ENCODE measurements at places on chromosomes 5 and 9.

DNA sequence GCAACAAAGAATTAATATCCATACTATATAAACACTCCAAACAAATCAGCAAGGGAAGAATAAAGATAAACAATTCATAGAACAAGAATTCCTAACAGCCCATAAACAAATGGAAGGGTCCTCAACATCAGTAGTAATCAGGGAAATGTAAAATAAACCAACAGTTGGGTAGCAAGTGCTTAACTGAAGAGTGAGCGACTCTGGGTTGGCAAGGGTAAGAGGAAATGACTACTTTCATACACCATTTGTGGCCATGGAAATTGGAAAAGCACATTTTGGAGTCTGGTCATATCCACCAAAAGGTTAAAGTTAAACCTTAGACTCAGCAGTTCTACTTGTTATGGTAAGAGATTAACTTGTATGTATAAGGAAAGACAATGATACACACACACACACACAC is 17.4 kb upstream of the RORB start:
- no peak overlapping the region for H3K27ac ChIP-seq
- H3K4me1 ChIP-seq = no peaks in the 10 kb centered on the region
- H3K27me3 ChIP-seq = no peaks in the 10 kb centered on the region

DNA sequence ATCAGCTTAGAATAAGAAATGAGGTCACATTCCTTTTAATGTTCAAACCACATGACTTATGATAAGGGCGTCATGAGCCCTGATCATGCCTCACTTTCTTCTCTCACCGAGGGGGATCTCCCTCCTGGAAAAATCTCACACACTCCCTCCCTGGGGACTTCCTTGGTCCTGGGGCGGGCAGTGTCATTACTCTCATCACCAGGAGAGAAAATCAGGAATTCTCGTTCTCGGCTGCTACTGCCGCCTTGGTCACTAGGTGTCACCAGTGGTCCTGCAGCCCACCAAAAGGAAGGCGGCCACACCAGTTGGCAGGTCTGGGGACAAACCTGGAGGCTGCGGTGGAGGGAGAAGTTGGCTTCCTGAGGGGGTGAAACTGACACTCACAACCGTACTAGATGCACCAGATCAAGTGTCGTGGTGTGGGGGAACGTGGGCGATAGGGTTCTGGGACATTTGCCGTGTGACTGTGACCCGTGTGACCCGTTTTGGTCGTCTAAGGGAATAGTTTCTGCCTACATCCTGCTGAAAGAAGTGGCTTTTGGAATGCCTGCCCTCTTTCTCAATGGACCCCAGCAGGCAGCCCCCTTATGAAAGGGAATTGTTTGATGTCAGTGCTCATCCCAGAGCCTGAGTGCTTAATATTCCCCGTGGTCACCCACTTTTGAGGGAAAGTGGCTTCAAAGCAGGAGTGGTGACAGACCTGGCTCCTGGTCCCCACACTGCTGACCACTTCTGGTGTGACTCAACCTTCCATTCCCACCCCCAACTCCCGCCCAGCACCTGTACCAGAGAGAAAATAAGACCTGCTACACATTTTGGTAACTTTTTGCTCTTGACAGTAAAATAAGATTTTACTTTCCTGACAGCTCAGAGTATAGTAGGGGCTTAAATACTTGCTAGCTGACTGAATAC is 63.2 kb downstream of the ACER2 start:
- peak; percentile 63 for ATAC-seq
- no peaks in the 10 kb centered on the region for H3K36me3 ChIP-seq
- peaks cover 3% of the 10 kb centered on the region for H3K4me1 ChIP-seq
- no peak overlapping the region for H3K27ac ChIP-seq

GRCh38 chr5:181164076-181164952 is 16.9 kb downstream of the OR2V2 start:
- H3K27me3 ChIP-seq = peaks cover 68% of the 10 kb centered on the region
- no peak overlapping the region for H3K4me3 ChIP-seq
- no peaks in the 10 kb centered on the region for H3K4me1 ChIP-seq
- no peak overlapping the region for H3K27ac ChIP-seq

DNA sequence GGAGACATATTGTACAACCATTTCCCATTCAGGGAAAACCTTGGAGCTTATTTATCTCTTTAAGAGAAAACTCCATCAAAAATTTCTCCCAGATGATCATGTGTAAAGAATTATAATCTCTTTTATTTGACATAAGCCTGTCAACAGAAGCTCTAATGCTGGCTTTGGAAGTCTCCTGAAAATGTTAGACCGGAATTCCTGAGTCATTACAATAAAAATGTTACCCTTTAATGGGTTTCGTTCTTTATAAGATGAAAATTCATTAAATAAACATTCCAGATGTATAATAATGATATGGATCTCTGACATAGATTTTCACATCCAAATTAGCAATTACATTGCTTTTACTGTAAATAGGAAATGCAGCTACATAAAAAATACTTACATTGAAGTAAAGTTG is 1036.4 kb downstream of the EFNA5 start:
- no peak overlapping the region for H3K4me3 ChIP-seq
- H3K36me3 ChIP-seq = no peaks in the 10 kb centered on the region
- no peaks in the 10 kb centered on the region for H3K4me1 ChIP-seq
- no peak for ATAC-seq
- no peaks in the 10 kb centered on the region for H3K27me3 ChIP-seq
- H3K27ac ChIP-seq = no peak overlapping the region

DNA sequence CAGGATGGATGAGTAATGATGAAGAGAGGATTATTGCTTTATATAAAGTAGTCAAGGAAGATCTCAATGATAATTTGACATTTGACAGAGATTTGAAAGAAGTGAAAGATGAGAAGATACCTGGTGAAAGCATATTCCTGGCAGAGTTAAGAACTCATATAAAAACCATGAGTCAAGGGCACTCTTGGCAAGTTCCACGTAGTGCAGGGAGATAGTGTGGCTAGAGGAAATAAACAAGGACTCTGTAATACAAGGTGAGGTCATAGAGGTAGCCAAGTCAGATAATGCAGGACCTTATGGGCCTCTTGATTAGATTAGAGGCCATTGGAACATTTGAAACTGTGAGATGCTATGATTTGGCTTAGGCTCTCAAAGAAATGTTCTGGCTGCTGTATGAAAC is 72.3 kb downstream of the HCN1 start:
- H3K27ac ChIP-seq = no peak overlapping the region
- no peak for ATAC-seq
- no peaks in the 10 kb centered on the region for H3K4me1 ChIP-seq
- no peaks in the 10 kb centered on the region for H3K27me3 ChIP-seq
- no peaks in the 10 kb centered on the region for H3K36me3 ChIP-seq
- H3K4me3 ChIP-seq = no peak overlapping the region

Measured in gastroesophageal sphincter (tissue), 4 donors.